Spleen (tissue), 13 donors: ENCODE measurements at places on chromosomes 1 and 21. TPM values are rescaled to one million over a fixed set of nuclear protein-coding genes. Genes with fewer than 3 reads are reported as not detected.

The C1orf116 gene
- 0.17 TPM for total RNA-seq

The IGSF8 gene
- 20.2 TPM for total RNA-seq

DNA sequence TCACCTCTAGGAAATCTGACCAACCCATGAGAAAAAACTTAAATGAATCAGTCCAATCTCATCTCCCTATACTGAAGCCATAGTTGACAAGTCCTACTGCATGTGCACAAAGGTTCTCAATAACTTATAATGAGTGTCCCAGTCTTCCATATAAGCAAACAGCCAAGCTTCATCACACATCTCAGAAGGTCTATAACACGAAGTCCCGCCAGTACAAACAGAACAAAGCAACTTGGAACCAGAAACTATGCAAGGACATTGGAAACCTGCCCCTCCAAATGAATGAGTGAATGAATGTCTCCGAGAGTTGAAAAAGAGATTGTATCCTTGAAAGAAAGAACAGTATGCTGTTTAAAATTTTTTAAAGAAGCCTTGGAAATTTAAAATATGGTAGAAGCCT, 53.6 kb upstream of the IPO9 start:
- no peak for DNase-seq

- DNase-seq, result no peak
These were observed 35.5 kb downstream of the TOMM20 start for GRCh38 chr1:235093013-235093695.

DNA sequence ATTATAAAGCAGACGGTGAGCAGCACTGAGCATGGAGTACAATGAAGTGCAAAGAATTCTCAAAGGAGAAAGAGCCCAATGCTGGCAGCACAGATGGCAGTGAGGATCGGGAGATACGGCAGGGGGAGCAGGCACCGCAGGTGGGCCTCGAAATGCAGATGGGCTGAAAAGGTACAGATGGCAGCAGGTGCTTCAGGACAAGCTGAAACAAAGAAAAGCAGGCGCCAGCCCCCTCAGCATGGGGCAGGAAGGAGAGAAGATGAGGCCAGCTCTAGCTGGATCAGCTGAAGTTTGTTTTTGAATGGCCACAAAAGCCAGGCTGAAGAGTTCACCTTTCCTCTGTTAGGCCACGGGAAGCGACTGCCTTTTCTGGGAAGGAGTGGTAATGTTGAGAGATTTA, 7.7 kb downstream of the CFAP298 start:
- peak; percentile 41 for DNase-seq

DNA sequence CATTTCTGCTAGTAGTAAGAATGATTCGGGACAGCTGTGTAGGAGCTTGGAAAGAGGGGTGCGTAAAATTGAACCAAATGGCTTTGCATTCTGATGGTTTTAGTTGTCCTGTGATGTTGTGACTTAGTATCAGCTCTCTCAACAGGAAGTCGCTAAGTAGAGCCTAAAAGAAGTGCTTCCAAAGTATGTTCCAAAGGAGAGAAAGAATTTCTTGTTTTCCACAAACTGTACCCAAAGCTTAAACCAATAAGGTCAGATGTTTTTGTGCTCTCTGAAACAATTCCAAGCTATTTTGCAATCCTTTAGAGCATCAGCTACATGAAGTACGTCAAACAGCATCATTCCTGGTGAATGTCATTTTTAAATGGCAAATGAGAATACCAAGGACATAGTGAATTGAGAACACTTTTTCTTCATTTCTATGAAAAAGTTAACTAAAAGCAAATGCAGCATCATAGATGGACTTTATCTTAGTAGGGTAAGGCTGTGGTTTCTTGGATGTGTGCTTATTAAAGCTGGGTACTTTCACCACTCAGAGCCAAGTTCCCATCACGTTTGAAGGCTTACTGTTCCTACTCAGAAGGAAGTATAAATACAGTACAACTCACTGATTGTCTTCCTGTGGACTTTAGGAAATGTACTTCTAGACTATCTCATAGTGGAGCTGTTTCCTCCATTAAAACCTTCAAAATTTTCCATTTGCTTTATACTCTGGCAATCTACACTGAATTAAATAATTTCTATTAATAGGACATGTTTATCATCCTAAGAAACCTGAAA, 148.6 kb downstream of the C1orf21 start:
- no peak for DNase-seq

DNA sequence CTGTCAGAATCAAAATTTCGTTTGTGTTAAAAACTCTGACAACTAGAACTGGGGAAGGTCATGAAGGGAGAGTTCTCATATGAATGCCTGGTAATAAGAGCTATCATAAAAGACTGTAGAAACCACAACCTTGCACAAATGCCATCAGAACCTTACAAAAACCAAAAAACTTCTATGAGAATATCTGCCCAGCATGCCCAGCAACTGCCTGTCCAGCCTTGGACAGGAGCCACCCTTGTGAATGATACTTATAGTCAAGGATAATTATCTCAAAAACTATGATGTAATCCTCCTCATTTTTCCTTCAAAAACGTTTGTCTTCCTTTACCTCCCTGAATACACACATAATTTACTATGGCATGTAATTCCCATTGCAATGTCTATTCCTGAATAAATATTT, 53.4 kb upstream of the C1orf185 start:
- DNase-seq, result no peak

- no peak for DNase-seq
These were observed 350.6 kb upstream of the RUNX1 start for GRCh38 chr21:35399706-35400105.

- DNase-seq, result no peak
These were observed 154.2 kb downstream of the ASTN1 start for GRCh38 chr1:177010211-177010825.

GRCh38 chr1:243980471-243980870, 70.6 kb upstream of the ZBTB18 start:
- DNase-seq, result no peak

DNA sequence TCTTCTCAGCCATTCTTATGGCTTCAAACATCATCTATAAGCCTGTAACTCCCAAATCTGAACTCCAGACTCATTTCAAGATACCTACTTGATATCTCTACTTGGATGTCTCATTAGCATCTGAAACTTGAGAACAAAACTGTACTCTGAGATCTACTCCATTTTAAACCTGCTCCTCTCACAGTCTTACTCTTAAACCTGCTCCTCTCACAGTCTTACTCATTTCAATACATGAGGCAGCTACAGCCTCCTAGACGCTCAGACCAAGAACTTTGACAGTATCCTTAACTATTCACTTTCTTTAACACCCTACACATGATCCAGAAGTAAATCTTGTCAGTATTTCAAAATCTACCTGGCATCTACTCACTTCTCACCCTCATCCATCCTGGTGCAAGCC, 54.3 kb downstream of the NBPF6 start:
- no peak for DNase-seq
